Bronchial epithelial cell (primary cell): ENCODE measurements at places on chromosomes 4 and X. TPM values are rescaled to one million over a fixed set of nuclear protein-coding genes. Genes with fewer than 3 reads are reported as not detected.
A peak's percentile ranks its signal among the peaks of the same experiment; 100 is the strongest.

- DNase-seq: peak; percentile 81
These were observed at the start of gene FRG1 for GRCh38 chr4:189940178-189941004. Gene FRG1, plus strand, starts transcription at chr4:189940872. Its CDS starts 138 bp downstream, at chr4:189941010.

The HUWE1 gene
- 48.4 and 84.2 TPM in 2 replicates for total RNA-seq

The TKTL2 gene
- total RNA-seq: under 0.01 TPM in 1 of 2 replicates, not detected in the other

DNA sequence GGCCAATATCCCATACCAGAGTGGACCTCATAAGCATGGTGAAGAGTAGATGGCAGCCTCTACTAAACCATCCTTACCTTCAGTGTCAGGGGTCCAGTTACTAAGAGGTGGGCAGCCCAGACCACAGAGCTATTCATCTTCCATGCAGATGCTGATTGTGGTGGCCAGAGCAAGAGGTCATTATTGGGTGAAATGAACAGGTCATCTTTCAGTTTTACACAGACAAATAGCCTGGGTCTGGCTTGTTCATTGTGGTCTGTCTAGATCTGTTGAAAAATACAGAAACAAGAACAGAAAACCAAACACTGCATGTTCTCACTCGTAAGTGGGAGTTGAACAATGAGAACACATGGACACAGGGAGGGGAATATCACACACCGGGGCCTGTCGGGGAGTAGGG lies 71.3 kb downstream of the PAK3 start:
- DNase-seq: no peak
